ENCODE measurements at places on chromosomes 3 and 15. TPM values are rescaled to one million over a fixed set of nuclear protein-coding genes. Genes with fewer than 3 reads are reported as not detected.

- DNase-seq, result no peak
These were observed 34.8 kb downstream of the UBE2E1 start for GRCh38 chr3:23840521-23840920.

DNA sequence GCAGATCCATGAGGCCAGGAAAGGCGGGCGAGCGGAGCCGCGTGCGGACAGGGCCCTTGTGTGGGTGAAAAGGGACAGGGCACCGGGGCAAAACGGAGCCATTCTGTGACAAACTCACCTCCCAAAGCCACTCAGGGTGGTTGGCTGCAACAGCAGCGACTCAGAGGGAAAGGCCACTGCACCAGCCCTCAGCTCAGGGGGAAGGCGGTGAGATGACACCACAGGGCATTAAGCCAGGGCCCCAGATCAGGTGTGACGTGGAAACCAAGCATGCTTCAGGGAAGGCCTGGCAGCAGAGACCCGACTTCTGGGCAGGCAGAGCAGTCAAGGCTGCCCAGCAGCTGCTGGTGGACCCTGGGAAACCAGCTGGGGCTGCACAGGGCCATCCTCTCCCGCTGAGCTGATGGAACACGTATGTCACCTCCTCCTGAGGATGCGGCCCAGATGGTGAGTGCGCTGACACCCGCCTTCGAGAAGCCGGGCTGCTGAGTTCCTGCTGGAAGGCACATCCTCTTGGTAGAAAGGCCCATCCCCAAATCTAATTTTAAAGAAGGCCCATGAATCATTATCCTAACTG is 82.3 kb downstream of the CHSY1 start:
- peak; percentile 64 for DNase-seq

DNA sequence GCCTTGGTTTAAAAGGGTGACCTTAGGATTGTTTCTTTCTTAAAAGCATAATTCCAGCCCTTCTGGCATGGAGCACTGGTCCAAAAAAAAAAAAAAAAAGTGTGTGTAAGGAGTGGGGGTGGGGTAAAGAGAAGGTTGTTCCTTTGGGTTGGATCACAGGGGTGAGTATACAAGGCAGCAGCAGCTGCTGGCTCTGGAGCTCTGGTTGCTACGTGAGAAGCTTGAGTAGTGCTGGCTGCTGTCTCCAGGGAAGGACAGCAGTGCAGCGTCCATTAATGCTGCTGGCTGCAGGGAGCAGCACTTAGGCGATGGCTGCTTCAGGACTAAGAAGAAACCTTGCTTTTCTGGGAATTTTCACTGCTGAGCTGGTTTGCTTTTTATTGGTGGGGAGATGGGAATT is 2.3 kb downstream of the SETD5 start:
- DNase-seq, result peak; percentile 93

DNA sequence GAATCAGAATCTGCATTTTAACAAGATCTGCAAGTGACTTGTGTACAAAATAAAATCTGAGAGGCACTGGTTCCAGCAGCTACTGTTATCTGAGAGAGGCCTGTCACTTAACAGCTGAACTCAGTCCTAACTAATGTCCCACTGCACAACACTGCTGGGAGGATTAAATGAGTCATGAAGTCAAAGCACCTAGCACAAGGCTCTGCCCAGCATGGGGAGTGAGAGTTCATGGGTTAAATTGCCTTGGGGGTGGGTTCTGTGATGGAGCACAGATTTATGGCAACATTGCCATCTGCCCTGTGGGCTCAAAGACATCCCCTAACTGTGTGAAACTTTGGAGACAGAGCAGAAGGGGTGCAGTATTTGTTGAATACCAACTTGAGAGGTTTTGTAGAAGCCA is 250.9 kb downstream of the PLCL2 start:
- no peak for DNase-seq

- no peak for DNase-seq
These were observed 1.0 kb upstream of the RNF7 start for GRCh38 chr3:141737093-141737492.

Gene SLC35G2
- total RNA-seq, result 21.7 TPM

Gene FBXL22
- total RNA-seq, result 0.60 TPM
